Aorta (tissue), 5 donors: ENCODE measurements at places on chromosomes 3 and 15. TPM values are rescaled to one million over a fixed set of nuclear protein-coding genes. Genes with fewer than 3 reads are reported as not detected.

Gene POTEB3
- not detected for total RNA-seq

Gene HRG
- not detected for total RNA-seq

Gene DPPA2
- not detected for total RNA-seq

Gene SYNPR
- total RNA-seq, result not detected

Gene MRAS
- total RNA-seq, result 46.3 TPM

Gene EPHA3
- total RNA-seq, result 19.3 TPM

GRCh38 chr15:81604713-81605112 is 230.7 kb upstream of the TMC3 start:
- DNase-seq, result no peak

DNA sequence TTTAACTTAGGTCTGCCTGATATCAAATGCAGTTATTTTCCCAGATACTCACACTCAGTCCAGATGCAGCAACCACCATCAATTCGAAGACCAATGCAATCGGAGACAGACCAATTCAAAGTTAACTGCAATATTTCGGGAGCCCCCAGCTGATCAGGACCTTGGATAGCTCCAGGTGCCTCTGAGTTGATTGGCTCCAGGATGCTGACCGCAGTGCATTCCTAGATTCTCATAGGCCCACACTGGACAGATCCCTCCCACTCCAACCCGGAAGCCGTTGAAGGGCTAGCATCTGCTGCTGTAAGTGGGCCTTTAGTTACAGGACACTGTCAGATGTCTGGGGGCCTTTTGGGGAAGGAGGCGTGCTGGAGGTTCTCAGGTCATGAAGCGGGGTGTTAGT is 89.5 kb upstream of the ATP2B2 start:
- DNase-seq, result no peak

DNA sequence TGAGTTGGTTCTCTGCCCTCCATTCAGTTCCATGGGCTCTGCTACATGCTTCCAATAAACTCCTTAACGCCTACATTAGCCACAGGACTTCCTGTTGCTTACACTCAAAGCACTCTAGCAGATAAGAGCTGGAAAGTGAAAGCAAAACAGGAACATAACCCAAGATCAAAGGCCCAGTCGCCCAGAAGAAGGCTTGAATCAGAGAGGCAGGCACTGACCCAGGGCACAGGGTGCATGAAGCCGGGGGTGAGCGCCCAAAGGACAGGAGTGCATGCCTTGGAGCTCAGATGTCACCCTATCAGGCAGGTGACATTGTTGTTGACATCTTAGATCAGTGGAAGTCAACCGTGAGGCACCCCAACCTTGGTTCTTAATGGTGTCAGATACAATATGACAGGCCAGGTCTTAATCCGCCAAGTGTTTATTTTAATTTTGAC is 235.1 kb downstream of the UACA start:
- no peak for DNase-seq

DNA sequence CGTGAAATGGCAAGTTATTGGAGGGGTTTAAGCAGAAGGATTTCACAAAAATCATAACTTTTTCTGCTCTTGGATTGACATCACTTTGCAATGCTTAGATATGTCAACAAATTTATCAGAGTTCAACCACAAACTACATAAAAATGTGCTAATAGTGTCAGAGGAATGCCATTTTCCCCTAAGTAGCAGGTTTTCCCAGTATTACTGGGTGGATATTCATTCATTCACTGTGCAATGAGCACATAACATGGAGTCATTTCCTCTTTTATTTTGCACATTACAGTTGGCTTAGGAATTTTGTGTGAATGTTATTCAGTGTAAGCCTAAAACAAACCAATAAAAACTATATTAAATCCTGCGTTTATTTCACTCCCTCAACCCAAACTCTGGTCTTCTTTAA is 537.3 kb upstream of the MCTP2 start:
- no peak for DNase-seq

GRCh38 chr3:160950542-160950941 is 154.6 kb downstream of the B3GALNT1 start:
- no peak for DNase-seq

DNA sequence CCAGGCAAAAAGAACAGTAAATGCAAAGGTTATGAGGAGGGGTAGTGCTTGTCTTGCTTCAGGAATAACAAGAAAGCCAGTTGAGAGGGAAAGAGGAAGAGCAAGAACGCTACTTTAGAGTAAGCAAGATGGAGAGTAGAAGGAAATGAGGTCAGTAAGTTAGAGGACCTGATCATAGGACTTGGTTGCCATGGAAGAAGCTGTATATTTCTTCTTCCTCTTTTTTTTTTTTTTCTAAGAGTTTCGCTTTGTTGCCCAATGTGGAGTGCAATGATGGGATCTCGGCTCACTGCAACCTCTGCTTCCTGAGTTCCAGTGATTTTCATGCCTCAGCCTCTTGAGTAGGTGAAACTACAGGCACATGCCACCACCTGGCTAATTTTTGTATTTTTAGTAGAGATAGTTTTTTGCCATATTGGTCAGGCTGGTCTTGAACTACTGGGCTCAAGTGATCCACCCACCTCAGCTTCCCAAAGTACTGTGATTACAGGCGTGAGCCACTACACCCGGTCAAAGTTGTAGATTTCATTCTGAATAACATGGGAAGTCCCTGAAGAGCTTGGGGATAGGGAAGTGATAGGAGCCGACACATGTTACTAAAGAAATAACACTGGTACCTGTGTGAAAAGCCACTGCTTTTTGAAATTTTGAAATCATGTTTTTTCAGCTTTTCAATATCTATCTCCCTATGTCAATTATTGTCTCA is 527.9 kb upstream of the NAALADL2 start:
- DNase-seq, result no peak

DNA sequence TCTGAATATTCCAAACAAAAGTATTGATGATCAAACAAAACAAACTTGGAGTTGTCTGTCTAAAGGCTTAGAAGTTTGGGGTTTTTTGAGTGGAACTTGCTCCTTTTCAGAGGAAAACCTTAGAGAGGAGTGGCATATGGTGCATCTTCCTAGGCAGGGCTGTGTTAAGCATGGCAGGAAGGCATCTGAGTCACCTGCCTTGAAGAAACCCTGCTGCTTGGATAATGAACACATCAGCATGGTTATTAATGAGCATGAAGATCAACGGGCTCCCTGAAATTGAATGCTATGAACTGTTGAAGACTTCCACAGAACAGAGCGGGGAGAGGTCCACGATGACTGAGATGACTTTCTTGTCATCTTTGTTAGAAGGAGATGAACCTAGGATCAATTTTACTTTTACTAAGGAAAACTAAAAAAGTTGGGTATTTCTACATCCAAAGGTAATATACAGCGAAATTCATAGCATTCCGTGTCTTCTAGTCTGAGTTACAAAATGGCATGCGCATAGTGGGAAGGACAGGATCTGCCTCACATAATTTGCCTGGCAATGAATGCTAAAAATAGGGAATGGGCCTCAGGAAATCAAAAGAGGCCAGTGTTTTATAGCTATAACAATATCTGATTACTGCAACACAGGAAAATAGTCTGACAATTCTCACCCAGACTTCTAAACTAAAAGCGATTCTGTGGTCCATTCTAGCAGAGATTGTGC is 11.6 kb upstream of the TMED3 start:
- DNase-seq, result no peak

DNA sequence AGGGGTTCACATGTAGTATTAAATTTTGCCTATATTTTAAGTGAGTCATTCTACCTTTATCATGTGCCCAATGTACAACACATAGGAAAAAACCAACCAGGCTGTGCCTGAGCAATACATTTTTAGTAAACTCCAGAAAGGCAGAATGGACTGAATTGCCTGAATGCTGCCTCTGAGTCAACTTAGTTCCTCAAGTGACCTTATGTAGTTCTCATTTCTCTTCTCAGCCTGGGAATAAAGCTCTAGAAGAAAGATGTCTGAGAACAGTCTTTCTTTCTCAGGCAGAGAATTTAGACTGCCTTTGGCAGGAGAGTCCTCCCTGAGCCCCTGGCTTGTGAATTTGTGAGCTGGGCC is 13.0 kb downstream of the ST3GAL6 start:
- DNase-seq, result no peak

DNA sequence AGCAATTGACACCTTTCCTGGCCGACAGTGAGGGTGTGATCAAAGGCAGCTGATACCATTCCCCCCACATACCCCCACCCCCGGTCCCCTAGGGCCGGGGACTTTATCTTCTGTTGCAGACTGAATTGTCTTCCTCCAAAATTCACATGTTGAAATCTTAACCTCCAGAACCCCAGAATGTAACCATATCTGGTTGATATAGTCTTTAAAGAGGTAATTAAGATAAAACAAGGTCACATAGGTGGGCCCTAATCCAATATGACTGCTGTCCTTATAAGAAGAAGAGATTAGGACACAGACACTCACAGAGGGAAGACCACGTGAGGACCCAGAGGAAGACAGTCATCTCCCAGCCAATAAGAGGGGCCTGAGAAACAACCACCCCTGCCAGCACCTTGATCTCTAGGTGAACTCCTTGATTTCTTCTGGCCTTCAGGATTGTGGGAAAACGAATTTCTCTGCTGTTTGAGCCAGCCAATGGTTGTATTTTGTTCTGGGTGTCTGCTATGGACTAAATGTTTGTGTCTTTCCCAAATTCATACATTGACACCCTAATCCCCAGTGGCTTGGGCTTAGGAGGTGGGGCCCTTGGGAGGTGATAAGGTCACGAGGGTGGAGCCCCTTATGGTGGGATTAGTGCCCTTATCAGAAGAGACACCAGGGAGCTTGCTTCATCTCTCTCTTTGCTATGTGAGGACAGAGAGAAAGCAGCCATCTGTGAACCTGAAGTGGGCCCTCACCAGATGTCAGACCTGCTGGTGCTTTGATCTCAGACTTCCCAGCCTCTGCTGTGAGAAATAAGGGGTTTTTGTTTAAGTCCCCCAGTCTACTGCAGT is 144.0 kb downstream of the CHSY1 start:
- DNase-seq, result peak; percentile 17

DNA sequence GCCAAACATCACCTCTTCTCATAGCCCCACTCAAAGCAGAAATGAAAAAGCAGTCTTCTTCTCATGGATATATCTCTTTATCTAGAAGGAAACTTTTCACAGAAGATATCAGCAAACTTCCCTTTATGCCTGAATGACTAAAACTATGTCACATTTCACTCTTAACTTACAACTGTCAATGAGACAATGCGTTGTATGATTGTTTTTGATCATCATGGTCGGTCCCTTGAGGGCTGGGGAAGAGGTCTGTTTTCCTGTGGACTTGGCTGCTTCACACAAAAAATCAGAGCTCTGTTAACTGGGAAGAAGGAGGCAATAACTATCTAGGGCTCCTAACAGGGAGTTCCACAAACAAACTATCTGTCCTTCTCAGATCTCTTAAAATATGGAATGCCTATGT is 5.1 kb downstream of the NLGN1 start:
- DNase-seq, result no peak

- no peak for DNase-seq
Measured at GRCh38 chr3:189907803-189908202, 212.9 kb downstream of the P3H2 start.

DNA sequence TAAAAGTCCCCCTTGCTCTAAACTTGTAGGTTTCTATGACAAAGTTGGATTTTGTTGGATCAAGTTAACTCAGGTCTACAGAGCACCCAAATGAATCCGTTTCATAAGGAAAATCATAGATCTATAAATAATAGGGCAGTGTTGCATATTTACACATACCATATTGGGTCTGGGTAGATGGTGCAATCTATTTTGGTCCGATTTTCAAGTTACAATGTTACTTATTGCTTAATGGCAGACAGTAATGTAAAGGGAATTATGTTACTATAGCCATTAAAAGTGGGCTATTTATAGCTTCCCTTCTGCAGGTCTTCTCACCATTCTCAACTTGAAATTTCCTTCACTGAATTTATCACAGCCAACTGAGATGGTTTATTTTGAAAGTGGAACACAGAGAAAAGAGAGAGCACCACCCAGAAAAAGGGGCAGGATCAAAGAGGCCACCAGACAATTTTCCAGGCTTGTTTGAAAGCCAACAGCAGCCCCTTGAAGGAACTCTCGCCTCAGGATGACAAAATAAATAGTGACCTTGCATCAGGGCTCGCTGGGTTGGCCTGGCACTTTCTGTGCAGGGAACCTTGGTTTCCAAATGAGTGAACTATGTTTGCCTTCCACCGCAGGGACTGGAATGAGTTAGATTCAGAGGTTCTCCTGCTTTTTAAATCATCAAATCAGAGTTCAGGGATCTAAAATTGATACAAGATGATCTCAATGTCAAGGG is 260.2 kb upstream of the HES1 start:
- no peak for DNase-seq

- DNase-seq, result no peak
Measured at GRCh38 chr15:72050700-72051099, 67.2 kb downstream of the MYO9A start.

DNA sequence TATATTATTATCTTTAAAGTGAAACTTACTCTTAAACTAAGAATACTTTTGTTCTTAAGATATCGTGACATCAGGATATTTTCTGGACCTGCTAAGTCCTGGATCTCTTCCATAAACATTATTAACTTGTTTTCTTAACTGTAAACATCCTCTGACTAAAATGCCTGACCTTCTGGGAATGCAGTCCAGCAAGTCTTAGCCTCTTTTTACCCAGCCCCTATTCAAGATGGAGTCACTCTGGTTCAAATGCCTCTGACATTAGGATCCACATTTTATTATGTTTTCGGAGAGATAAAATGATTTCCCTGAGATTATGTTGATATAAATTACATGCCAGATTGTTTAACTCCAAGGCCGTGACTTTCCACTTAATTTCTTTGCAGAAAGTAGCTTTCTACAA is 37.6 kb downstream of the OSTN start:
- DNase-seq, result no peak

- no peak for DNase-seq
Measured at GRCh38 chr3:55482496-55483195, 4.5 kb downstream of the WNT5A start.
